Activated naive CD4-positive, alpha-beta T cell (primary cell): ENCODE measurements at places on chromosomes 12 and 14.

DNA sequence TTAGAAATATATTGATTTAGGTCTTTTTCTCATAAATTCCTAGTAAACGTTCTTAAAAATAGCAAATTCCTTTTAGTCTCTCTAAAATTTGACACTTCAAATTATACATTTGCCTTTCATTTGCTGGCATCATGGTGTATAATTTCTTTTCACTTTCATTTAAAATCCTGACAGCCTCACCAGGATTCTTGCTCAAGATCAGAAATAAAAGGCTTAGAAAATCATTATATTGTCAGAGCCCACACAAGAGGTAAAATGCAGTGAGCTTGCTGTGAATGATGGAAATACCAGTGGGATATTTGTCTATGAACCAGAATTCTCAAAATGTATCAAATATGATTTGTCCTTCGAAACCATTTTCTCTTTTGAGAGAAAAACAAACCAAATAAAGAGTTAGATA is 78.2 kb upstream of the PIK3C2G start:
- DNase-seq, result no peak

DNA sequence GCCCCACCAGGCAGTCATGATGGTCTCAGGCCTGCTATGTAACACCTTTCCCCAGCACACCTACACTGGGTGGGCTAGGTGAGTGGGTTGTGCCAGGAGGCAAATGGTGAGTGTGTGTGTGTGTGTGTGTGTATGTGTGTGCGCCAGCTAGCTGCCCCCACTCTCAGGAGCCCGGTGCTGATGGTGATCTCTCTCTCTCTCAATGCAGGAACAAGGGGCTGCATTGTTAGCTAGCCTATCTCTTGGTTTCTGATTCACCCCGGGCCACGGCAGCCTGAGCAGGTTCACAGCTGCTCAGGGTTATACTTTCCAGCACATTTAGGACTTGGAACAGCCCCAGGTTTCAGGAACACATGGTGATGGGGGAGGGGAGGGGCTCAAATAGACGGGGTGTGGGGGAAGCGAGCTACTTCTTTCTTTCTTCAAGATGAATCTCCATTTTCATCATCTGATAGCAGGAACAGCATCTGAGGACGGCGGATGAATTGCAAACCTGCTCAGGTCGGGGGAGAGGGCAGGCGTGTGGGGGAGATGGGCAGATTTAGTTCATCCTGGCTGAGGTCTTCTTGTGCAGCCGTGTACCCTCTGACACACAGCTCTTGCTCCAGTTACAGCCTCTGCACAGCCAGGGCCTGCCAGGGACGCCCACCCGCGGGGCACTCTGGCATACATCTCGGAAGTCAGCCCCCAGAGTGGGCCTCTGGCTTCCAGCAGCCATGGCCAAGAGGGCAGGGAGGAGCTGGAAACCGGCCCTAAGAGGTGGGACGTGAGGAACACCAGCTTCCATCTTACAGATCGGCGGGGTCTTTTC is 137.6 kb downstream of the ZFP36L1 start:
- no peak for DNase-seq

- DNase-seq, result no peak
Measured at GRCh38 chr12:72723732-72724131, 451.6 kb downstream of the TRHDE start.

GRCh38 chr14:51284241-51284640 is 44.2 kb downstream of the TMX1 start:
- DNase-seq, result no peak

DNA sequence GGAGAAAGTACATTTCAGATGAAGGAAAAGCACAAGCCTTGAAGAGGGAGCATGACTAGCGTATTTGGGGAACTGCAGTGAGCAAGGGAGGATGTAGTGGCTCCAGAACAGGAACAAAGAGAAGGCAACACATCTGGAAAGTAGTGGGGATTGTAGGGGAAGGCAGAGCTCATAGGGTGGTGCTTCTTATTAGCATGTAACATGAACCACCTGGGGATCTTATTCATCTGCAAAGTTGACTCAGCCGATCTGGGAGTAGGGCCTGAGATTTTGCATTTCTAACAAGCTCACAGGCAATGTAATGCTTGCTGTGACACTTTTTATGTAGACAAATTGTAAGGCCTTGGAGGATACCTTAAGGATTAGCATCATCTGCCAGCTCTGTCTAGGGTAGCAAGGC is 447.3 kb downstream of the NELL2 start:
- DNase-seq, result no peak

GRCh38 chr12:59040656-59041055 is 120.4 kb upstream of the LRIG3 start:
- no peak for DNase-seq

- DNase-seq, result no peak
Measured at GRCh38 chr12:59023861-59024424, 103.6 kb upstream of the LRIG3 start.

GRCh38 chr12:51759175-51759574 is 89.3 kb downstream of the FIGNL2 start:
- DNase-seq, result no peak

- DNase-seq, result no peak
Measured at GRCh38 chr14:90839024-90839888, 23.0 kb upstream of the TTC7B start.

- no peak for DNase-seq
Measured at GRCh38 chr12:116539905-116540482, 19.2 kb upstream of the MAP1LC3B2 start.

DNA sequence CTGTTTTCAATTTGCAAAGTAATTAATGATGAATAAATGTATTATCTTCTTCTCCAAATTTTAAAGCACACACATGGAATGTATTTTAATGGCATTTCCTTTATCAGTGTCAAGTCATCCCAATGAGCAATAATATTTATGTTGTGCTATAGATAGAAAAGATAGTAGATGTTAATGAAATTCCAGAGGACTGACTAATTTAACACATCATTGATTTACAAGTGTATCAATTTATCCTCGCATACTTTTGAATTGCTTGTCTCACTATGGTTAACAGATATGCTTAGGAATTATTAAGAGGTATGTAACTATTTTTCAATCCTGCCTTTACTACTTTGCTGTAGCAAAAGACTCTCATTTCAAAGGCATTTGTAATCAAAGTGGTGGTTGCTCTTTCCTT is 842.9 kb downstream of the SLC6A15 start:
- no peak for DNase-seq

DNA sequence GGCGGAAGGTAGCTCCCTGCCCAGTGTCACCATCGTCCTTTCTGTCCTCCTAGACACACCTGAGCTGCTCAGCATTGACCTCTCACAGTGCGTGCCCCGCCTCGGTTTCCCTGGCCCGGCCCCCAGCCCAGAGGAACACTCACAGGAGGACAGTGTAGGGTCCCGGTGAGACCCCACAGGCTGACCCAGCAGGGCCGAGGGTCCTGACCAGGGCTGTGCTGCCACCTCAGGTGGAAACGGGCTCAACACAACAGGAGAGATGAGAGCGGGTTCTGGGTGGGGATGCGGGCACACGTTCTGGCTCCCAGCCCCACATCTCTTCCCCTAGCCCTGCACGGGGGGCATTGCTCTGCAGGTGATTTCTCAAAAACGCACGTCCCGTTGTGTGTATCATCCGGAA is 98.1 kb downstream of the PIWIL1 start:
- DNase-seq, result no peak

GRCh38 chr14:64601571-64601970 is 51.8 kb downstream of the PPP1R36 start:
- no peak for DNase-seq

DNA sequence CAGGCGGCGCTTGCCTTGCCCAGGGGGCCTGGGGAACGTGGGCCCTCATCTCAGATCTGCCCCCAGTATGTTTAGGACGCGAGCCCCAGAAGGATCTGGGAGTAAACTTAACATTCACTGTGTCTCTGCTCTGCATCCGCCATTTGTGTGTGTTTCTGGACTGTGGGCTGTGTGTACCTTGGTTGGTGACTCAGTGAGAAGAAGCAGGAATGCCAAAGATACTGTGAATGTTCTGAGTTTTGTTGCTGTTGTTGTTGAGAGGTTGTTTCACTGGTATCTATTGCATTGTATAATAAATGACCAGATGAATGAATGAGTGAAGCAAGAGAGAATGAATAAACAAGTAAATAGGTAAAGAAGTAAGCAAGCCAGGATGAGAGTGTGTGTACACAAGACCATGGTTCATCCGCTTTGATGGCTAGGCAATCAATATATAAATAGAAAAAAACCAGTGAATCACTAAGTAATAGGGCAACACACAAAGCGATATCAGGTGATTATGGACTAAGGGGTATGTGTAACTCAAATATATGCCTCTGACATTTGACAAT is 20.5 kb downstream of the MEG3 start:
- no peak for DNase-seq

DNA sequence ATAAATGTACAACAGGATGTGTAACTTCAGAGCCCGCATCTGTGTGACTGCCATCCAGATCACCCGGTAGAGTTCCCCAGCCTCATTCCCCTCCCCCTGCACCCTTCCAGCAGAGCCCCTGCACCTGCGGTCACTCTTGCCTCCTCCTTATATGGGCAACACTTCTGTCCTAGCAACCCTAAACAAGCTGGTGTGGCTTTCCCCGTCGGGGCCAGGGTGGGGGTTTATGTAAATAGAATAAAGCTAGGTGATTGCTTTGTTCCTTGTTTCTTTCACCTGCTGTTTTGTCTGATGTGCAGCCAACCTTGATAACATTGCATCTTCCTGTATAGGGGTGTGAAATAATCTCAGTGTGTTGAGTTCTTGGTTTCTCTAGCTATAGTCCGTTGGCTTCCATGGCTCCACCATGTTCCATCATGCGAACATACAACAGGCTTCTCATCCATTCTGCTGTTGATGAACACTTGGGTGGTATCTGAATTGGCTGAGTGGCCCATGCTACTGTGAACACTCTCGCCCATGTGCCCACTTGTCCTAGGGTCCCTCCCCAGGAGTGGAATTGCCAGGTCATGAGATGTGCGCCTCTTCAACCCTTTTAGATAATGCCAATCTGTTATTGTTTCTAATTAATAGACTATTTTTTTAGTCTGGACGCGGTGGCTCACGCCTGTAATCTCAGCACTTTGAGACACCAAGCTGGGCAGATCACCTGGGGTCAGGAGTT is 102.2 kb downstream of the KIF26A start:
- no peak for DNase-seq

GRCh38 chr14:93061380-93062012 is 54.2 kb downstream of the ITPK1 start:
- DNase-seq, result no peak

DNA sequence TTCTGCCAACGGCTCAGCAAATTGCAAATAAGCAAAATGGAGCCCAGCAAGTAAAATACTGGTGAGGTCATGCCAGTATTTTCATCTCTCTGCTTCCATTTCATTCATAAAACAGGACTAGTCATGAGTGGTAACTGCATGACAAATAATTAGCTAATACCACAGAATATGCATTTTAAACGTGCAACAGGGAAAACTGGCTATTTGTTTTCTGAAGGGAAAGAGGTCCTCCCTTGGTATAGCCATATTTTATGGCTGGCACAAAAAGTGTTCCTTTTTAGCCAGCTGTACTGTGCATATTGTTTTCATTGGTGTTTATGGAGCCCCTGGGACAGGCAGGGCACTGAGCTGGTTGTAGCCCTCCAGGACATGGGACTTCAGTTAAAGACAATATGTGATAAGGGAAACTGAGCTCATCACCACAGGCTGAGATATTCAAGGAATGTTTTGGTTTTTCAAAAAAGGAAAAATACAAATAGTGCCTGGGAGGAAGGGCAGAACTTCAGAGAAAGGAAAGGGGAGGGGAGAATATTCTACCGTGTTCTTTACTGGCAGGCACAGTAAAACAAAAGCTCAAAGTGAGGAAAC is 26.1 kb upstream of the FOXN3 start:
- no peak for DNase-seq

GRCh38 chr12:93197067-93197593 is 180.6 kb upstream of the NUDT4 start:
- DNase-seq, result no peak

DNA sequence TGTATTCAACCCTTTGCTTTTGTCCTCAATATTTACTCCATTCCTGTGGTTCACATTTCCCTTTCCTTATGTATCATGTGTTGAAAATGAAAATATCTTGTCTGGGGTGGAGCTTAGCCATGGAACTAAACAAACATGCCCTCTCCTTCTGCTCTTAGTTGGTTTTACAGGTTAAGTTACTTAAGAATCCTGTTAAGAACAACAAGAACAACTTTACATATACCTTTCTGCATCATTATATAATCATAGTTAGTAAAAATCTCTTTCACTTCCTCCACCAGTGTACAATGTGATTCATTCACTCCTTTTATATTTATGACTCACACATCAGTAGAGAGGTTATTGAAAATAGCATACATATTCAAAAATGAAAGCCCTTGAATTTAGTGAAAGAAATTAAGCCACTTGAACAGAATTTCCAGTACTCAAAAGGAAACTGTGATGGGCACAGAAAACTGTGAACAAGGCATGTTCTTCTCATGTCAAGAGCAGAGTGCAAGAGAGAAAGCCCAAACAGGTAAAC is 307.7 kb downstream of the CCDC91 start:
- no peak for DNase-seq

GRCh38 chr12:106759526-106760183 is 14.8 kb upstream of the RIC8B start:
- DNase-seq, result no peak

DNA sequence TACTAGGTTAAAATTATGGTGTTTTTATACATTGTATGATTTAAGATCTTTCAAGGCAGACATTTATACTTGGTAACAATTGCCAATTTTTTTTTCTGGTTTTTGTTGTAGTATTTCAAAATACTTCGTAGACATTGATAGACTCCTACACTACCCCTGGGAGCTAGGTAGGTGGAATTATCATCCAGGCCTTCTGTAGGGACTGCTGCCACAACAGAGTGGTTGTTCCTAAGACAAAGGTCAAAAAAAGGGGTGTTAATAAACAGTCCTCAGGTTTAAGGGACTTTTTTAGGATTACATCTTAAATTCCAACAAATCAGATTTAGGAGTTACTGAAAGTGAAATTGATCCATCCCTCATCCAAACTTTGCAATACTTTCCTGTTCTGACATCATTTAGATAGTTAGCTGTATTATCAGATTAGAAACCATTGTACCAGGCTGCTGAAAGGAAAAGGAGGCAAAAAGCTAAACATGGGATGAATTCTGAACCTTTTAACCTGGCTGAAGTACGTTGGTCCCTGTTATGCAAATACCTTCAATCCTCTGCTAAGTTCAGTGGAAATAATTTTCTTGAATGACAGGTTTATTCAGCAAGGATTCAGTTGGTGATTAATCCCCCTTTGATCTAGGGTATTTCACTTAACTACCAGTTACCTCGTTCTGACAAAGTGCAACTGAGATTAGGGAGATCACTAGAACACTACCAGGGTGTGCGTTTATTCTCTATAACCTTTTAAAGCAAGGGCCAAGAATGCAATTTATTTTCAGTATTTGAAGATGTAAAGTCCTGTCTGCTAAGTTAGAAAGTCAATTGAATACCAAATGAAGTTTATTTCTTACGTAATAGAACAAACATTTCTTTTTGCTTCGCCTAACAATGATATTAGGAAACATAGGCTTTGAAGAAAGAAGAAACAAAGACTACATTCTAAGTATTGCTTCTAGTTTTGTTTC is 23.2 kb downstream of the AP5M1 start:
- DNase-seq, result no peak

- DNase-seq, result no peak
Measured at GRCh38 chr12:29234965-29235626, 86.0 kb downstream of the FAR2 start.

- DNase-seq, result peak; percentile 48
Measured at GRCh38 chr14:100146531-100147091, 12.8 kb downstream of the DEGS2 start.
